ENCODE measurements at places on chromosomes 1 and 21. TPM values are rescaled to one million over a fixed set of nuclear protein-coding genes. Genes with fewer than 3 reads are reported as not detected.

DNA sequence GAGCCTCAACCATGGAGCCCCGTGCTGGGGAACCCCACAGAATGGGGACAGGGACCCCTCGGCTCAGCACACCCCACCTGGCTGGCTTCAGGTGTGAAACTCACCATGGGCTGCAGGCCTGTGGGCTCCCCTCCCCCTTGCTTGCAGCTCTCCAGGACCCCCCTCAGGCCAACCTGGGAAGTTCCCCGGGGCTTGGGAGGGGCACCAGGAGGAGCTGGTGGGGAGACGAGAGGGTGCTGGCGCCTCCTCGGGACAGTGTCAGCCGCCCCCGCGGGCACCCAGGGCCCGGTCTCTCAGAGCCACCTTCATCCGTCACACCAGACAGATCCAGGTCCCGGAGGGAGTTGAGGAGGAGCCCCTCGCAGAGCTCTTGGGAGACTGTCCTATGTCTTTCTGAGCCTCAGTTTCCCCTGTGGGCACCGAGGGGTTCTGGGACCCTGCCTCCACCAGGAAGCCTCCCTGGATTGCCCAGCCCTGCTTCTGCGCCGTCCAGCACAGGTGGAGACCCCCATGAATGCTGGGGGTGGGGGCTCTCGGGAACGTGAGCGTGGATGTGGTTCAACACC, 657 bp upstream of the TNFRSF18 start:
- H3K27me3 ChIP-seq: peaks cover 8% of the 10 kb centered on the region
- H3K4me1 ChIP-seq: no peaks in the 10 kb centered on the region
- H3K4me3 ChIP-seq: no peak overlapping the region
- no peaks in the 10 kb centered on the region for H3K36me3 ChIP-seq
- H3K27ac ChIP-seq: no peak overlapping the region

GRCh38 chr1:32350785-32351398, 11.4 kb downstream of the FAM229A start:
- no peaks in the 10 kb centered on the region for H3K36me3 ChIP-seq
- H3K4me3 ChIP-seq: peak overlapping the region; percentile 55
- peaks cover 7% of the 10 kb centered on the region for H3K4me1 ChIP-seq
- H3K27me3 ChIP-seq: no peaks in the 10 kb centered on the region
- peak; percentile 82 for DNase-seq

Gene SLC50A1
- 17.3 TPM for polyA plus RNA-seq

Gene CHRNB2
- polyA plus RNA-seq: 0.01 TPM

- no peak for DNase-seq
- no peaks in the 10 kb centered on the region for H3K27me3 ChIP-seq
- peak overlapping the region; percentile 59 for H3K4me3 ChIP-seq
- H3K4me1 ChIP-seq: no peaks in the 10 kb centered on the region
These were observed 36.6 kb downstream of the ITPKB start for GRCh38 chr1:226702318-226702956.

Gene CASZ1
- 2.3 TPM for polyA plus RNA-seq

DNA sequence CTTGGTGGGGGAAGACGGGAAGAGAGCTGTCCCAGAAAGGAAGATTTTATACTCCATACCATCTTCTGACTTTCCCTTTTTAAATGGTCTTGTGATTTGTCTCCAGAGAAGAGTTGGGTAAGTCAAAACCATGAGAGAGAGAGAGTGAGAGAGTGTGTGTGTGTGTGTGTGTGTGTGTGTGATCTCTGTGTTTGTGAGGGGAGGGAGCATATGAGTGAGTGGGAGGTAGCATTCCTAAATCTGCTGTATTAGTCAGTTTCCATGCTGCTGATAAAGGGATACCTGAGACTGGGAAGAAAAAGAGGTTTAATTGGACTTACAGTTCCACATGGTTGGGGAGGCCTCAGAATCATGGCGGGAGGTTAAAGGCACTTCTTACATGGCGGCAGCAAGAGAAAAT, 102.0 kb upstream of the VANGL1 start:
- H3K4me3 ChIP-seq: no peak overlapping the region
- DNase-seq: no peak
- H3K4me1 ChIP-seq: no peaks in the 10 kb centered on the region
- H3K27ac ChIP-seq: no peak overlapping the region

DNA sequence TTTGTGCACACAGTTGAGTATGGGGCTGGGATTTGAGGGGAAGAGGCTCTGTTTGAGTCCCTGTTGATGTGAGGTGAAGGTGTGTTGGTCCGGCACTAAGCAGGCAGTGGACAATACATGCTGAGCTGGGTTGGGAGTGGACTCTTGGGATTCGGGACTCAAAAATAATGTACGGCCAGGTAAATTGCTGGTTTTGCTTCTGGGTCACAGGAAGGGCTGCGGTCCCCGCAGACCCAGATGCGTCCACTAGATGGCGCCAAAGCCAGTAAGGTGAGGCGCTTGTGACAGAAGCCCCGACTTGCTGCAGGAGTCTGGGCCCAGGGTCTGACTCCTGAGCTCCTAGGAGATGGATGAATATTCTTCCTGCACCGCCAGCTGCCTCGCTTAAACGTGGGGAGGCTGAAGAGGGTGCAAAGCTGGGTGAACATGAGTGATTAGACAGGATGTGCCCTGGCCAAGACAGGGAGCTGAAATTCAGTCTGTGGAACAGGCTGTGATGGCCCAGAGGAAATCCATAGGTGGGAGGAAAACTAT, 61.4 kb downstream of the ACBD3 start:
- H3K4me3 ChIP-seq: no peak overlapping the region
- H3K27me3 ChIP-seq: no peaks in the 10 kb centered on the region
- no peak overlapping the region for H3K27ac ChIP-seq

GRCh38 chr1:100713626-100714025, 5.9 kb upstream of the VCAM1 start:
- no peaks in the 10 kb centered on the region for H3K27me3 ChIP-seq
- H3K4me1 ChIP-seq: no peaks in the 10 kb centered on the region
- DNase-seq: no peak
- no peak overlapping the region for H3K4me3 ChIP-seq
- H3K36me3 ChIP-seq: no peaks in the 10 kb centered on the region

Gene PAQR6
- 0.22 TPM for polyA plus RNA-seq

GRCh38 chr1:56429288-56429687, 150.1 kb downstream of the PLPP3 start:
- no peaks in the 10 kb centered on the region for H3K27me3 ChIP-seq

DNA sequence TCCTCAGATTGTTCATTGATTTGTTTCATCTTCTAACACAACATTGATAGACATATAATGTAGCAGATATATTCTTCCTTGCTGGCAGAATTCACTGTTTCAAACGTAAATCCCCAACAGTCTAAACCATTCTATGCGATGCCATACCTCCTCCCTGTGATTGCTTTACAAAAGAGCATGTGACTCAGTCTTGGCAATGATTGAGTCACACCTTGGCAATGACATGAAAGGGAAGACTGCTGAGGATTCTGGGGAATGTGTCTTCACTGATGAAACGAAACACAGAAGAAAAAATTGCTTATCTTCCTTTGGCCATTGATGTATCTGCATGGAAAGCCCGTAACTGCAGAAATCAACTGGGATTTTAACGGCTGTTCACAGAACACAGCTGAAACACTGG, 409.6 kb upstream of the ZRANB2 start:
- H3K4me3 ChIP-seq: no peak overlapping the region
- no peaks in the 10 kb centered on the region for H3K4me1 ChIP-seq
- H3K36me3 ChIP-seq: no peaks in the 10 kb centered on the region
- H3K27ac ChIP-seq: no peak overlapping the region
- no peaks in the 10 kb centered on the region for H3K27me3 ChIP-seq

GRCh38 chr1:185271921-185272320, 45.1 kb downstream of the IVNS1ABP start:
- H3K4me3 ChIP-seq: no peak overlapping the region
- H3K27me3 ChIP-seq: no peaks in the 10 kb centered on the region
- H3K27ac ChIP-seq: no peak overlapping the region

DNA sequence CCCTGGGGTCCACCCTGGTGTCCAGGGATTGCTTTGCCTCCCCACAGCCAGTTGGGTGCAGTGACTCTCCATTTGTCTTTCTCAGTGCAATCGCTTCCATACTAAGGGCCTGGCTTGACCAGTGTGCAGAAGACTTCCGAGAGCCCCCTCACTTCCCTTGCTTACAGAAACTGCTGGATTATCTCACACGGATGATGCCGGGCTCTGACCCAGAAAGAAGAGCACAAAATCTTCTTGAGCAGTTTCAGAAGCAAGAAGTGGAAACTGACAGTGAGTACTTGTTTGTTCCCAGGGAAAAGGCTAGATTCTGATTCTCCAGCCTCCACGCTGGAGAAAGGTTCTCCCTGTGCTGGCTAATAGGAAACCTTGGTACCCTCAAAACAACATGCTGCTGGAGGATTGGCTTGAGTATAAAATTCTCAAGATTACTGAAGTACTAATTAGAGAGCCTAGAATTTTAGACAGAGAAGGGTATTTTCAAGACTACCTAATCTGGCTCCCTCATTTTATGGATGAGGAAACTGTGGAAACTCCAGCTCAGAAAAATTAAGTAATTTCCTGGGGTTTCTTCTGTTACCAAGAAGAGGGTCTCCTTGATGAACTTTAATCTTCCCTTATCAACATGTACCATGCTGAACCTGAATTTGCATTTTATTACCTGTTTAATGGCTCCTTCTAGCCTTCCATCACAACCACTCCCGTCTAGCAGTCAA, 75.8 kb downstream of the RGL1 start:
- H3K4me1 ChIP-seq: peaks cover 10% of the 10 kb centered on the region
- no peak overlapping the region for H3K4me3 ChIP-seq
- DNase-seq: no peak
- H3K27ac ChIP-seq: no peak overlapping the region
- no peaks in the 10 kb centered on the region for H3K36me3 ChIP-seq
- H3K27me3 ChIP-seq: no peaks in the 10 kb centered on the region

- H3K27ac ChIP-seq: peak overlapping the region; percentile 31
- peak; percentile 37 for DNase-seq
- peaks cover 10% of the 10 kb centered on the region for H3K4me1 ChIP-seq
- no peaks in the 10 kb centered on the region for H3K27me3 ChIP-seq
- peak overlapping the region; percentile 28 for H3K4me3 ChIP-seq
These were observed 306.2 kb downstream of the TTLL7 start for GRCh38 chr1:83692524-83693381.

GRCh38 chr1:169201084-169201619, 94.7 kb downstream of the ATP1B1 start:
- DNase-seq: no peak
- no peaks in the 10 kb centered on the region for H3K27me3 ChIP-seq
- no peak overlapping the region for H3K27ac ChIP-seq

Gene SCNM1
- 14.3 TPM for polyA plus RNA-seq

Gene CD160
- 0.54 TPM for polyA plus RNA-seq

DNA sequence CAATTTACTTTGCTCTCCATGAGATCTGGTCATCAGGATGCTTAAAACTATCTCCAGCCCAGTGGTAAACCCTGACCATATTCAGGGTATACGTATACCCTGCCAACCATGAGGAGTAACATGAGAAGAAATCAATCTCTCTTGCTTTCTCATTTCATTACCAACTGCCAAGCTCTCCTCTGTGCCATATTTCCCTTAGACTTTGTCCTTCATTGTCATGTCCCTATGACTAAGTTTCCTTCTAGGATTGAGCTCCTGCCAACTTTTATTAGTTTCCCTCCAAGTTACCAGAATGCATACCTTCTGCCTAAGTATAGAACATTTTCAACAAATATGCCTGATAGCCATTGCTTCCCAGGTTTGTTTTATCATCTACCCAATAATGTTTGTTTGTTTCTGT, 1113.9 kb upstream of the B3GALT2 start:
- no peak overlapping the region for H3K27ac ChIP-seq
- no peaks in the 10 kb centered on the region for H3K36me3 ChIP-seq
- no peak for DNase-seq
- no peaks in the 10 kb centered on the region for H3K27me3 ChIP-seq

Gene NUDT4B
- polyA plus RNA-seq: 2.2 TPM
